Endothelial cell of umbilical vein (primary cell): ENCODE measurements at places on chromosomes 7 and 10.

DNA sequence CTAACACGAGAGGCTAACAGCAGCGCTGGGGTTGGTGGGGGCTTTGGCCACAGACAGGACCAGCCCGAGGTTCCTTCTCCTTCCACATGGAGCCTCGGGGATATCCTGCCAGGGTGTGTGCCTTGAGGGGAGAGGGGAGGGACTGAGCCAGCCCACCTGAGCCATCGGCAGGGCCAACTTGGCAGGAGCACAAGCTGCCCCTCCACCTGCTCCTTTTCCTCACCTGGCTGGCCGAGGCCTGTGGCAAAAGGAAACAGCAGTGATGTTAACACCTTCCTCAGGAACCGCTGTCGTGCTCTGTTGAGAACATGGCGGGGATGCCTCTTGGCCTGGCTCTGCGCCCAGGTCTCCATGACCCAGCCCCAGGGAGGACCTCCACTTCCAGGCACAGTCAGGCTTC lies 255.1 kb upstream of the PPP2R2D start:
- no peak overlapping the region for H3K27ac ChIP-seq
- DNase-seq: no peak
- H3K36me3 ChIP-seq: no peaks in the 10 kb centered on the region
- no peaks in the 10 kb centered on the region for H3K4me1 ChIP-seq

- DNase-seq: no peak
- no peaks in the 10 kb centered on the region for H3K4me1 ChIP-seq
- H3K27ac ChIP-seq: no peak overlapping the region
- H3K4me3 ChIP-seq: no peak overlapping the region
- no peaks in the 10 kb centered on the region for H3K36me3 ChIP-seq
- peaks cover 3% of the 10 kb centered on the region for H3K27me3 ChIP-seq
Observed at GRCh38 chr7:45910855-45911254, 10.2 kb downstream of the IGFBP3 start.

- no peak for DNase-seq
- peaks cover 59% of the 10 kb centered on the region for H3K36me3 ChIP-seq
- H3K27ac ChIP-seq: no peak overlapping the region
- no peaks in the 10 kb centered on the region for H3K27me3 ChIP-seq
- H3K4me1 ChIP-seq: peaks cover 4% of the 10 kb centered on the region
Observed at GRCh38 chr10:3126741-3127346, 45.7 kb downstream of the PITRM1 start.

- H3K4me3 ChIP-seq: no peak overlapping the region
- no peaks in the 10 kb centered on the region for H3K4me1 ChIP-seq
- H3K27me3 ChIP-seq: peaks cover 15% of the 10 kb centered on the region
- DNase-seq: no peak
- H3K36me3 ChIP-seq: no peaks in the 10 kb centered on the region
Observed at GRCh38 chr10:111083222-111084095, 6.6 kb downstream of the ADRA2A start.
